Fibroblast of the conjunctiva (primary cell): ENCODE measurements at places on chromosomes 1 and 21.

- no peak for DNase-seq
Observed at GRCh38 chr1:74498901-74499300, 13.5 kb downstream of the LRRC53 start.

DNA sequence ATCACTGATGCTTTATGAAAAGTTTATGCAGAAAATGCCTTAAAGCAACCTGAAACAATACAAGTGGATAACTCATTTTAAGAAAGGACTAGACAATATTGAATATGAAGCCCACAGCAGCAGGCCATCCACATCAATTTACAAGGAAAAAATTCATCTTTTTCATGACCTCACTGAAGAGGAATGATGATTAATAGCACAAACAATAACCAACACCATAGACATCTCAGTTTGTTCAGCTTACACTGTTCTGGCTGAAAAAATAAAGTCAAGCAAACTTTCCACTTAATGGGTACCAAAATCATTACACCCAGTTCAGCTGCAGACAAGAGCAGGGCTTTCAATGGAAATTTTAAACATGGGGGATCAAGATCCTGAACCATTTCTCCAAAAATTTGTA is 380.6 kb upstream of the NEGR1 start:
- DNase-seq: no peak

- no peak for DNase-seq
Observed at GRCh38 chr1:65112811-65113210, 35.2 kb upstream of the AK4 start.

GRCh38 chr21:37967036-37967435 is 50.8 kb upstream of the KCNJ6 start:
- DNase-seq: no peak

DNA sequence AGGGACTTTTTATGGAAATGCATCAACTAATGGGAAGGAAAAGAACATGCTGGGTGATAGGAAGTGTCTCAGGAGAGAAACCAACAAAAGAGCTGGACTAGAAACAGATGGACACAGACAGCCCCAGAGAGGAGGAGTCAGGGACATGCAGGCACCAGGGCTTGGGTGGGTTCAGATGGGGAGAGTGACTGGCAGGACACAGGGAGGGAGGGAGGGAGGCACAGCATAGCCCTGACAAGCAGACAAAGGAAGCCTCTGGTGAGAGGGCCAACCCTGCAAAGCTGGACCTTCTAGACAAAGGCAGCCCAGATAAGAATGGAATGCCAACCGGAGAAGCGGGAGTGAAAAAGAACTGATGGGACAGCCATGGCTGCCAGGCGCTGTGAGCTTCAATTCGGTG is 568.8 kb downstream of the AJAP1 start:
- no peak for DNase-seq

- no peak for DNase-seq
Observed at GRCh38 chr1:109425391-109426280, 612 bp downstream of the PSMA5 start.

DNA sequence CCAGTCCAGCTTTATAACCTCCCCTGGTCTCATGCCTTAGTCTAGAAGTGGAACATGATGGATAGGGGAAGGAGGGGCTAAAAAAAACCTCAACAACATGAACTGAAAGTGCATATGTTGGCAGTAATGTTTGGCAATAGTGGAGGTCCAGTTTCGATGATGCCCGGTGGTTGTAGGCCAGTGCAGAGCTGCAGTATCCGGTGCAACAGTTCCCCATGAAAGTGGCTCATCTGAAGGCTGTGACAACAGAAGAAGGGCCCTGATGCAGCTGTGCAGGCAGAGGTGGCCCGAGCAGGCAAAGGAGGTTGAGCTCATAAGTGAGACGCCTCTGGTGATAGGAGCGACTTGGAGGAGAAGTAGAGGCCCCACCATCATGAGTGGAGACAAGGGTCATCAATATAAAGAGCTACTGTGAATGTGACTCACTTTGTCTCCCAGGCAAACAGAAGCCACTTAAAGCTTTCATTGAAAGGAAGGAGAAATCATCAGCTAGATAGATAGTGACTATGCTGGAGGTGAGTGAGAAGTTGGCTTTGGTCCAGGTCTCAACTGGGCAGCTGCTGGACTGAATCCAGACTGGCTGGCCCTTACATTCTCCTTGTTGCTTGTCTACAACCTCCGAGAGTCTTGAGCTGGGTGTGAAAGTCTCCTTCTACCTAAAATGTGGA is 10.2 kb upstream of the CREG1 start:
- no peak for DNase-seq
